Activated CD8-positive, alpha-beta memory T cell treated with anti-CD3 and anti-CD28 coated beads, Interleukin-2, amount 10 ng/mL, durations not matched to agents 7 days and 5 days (primary cell): ENCODE measurements at places on chromosomes 3 and 15.

- DNase-seq, result no peak
These were observed 775.3 kb upstream of the ARPP21 start for GRCh38 chr3:34864011-34864410.

DNA sequence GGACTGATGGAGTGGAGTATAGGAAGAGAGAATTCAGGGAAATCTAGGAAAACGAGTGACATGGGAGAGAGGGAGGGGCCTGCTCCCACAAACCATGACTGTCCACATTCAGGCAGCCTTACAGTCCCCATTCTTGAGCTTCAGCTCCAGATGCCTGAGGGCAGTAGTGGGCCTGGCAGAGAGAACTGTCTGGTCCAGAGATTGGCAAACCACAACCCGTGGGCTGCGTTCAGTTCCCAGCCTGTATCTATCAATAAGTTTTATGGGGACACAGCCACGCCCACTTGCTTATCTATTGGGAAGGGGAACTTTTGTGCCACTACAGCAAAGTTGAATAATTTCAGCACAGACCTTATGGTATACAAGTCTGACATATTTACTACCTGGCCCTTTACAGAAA is 63.8 kb downstream of the SLCO2A1 start:
- no peak for DNase-seq

DNA sequence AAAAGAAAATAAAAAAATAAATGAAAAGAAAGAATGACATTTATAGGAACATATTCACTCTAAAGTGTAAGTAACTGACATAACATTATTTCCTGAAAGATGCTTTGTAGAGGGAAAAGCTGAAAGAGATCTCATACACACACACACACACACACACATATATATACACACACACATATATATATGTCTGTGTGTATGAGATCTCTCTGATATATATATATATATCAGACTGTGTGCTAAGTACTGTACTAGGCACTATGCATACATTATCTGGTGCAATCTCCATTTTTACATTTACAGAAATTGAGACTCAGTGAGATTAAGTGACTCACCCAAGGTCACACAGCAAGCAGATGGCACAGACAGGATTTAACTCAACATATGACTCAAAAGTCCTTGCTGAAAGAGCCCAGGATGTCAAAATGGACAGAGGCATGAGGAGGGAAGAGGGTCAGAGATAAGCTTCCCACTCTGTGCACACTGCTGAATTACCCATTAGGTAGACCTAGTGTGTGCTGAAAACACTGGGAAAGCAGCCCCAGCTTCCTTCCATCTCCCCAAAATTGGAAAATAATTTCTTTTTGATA is 15.0 kb downstream of the BHLHE40 start:
- peak; percentile 40 for DNase-seq

DNA sequence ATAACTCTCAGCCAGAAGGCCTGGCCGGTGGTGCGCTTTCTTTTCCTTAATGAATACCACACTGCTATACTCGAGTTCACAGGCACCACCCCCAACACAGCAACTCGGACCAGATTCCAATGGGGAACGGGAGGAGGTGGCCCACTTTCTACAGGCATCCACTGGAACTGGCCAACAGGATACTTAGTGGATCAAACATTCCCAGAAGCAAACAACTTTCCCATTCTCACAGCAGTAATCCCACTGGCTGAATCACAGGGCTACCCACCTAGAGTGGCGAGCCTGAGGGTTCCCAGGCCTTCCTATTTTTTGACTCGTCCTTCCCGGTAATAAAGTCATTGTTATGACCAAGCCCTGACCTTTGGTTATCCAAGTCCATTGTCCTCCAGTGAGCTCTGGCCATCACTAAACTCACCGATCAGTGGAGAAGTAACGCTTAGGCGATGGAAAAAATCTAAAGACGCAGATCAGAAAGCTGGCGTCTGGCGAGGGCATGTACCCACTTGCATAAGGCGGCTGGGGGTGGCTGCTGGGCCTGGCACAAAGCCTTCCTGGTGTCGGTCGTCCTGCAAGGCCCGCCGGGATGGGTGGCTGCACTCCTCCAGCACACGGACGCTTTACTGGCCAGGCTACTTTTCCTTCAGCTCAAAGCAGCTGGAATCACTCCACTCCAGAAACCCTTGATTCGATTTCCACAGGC is 1.2 kb downstream of the EOGT start:
- DNase-seq, result no peak

- no peak for DNase-seq
These were observed 1038.5 kb upstream of the NR2F2 start for GRCh38 chr15:95291898-95292472.

DNA sequence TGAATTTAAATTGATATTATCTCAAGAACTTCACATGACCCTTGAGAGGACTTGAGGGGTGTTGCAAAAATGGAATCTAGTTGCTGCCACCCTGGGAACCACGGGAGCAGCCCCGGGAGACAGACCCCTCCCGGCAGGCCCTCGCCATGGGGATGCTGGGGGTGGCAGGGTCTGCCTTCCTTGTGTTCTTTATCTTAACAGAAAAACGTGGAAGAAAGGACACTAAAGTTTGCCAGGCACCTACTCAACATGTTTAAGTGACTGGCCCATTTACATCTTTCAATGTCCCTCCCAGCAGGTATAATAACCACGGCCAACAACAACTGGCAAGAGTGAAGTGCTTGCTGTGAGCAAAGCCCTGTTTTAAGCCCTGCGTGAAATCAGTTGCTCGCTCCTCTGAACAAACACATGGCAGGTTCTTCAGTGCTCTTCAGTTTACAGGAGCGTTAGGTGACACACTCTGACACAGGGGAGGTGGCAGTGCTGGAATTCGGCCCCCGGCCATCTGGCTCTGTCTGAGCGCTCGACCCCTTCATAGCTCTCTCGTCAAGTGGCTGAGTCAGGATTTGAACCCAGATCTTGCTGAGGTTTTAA is 112.5 kb downstream of the ASB7 start:
- DNase-seq, result no peak

- peak; percentile 71 for DNase-seq
These were observed 21.7 kb upstream of the TBC1D21 start for GRCh38 chr15:73851689-73852088.

GRCh38 chr15:62900071-62900802 is 142.3 kb upstream of the TPM1 start:
- no peak for DNase-seq

GRCh38 chr3:171284308-171285075 is 175.7 kb downstream of the TNIK start:
- DNase-seq, result peak; percentile 45

- DNase-seq, result no peak
These were observed 32.7 kb upstream of the ZFAND6 start for GRCh38 chr15:80026754-80027153.

- no peak for DNase-seq
These were observed 53.1 kb downstream of the TCF12 start for GRCh38 chr15:56971571-56971970.

DNA sequence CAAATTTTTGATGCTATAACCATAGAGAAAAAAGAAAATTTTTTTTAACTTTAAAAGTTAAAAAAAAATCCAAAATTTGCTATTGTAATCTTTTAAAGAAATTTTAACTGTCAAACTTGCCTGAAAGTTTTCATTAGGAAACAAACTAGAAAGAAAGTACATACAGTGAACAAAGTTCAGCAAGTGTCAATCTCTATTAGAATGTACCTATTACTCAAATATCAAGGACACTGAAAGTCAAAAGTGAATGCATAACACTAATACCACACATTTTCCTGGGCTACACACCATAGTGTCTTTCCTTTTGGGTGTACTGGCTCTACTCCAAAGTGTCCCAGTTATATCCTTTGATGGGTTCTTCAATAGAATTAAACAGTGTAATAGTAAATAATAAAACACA is 56.8 kb downstream of the LRRFIP2 start:
- DNase-seq, result no peak

GRCh38 chr3:119145500-119146167 is at the start of gene TEX55:
TEX55 (plus strand) TSS chr3:119146165; CDS start chr3:119146190, 25 bp downstream.
- DNase-seq, result no peak

DNA sequence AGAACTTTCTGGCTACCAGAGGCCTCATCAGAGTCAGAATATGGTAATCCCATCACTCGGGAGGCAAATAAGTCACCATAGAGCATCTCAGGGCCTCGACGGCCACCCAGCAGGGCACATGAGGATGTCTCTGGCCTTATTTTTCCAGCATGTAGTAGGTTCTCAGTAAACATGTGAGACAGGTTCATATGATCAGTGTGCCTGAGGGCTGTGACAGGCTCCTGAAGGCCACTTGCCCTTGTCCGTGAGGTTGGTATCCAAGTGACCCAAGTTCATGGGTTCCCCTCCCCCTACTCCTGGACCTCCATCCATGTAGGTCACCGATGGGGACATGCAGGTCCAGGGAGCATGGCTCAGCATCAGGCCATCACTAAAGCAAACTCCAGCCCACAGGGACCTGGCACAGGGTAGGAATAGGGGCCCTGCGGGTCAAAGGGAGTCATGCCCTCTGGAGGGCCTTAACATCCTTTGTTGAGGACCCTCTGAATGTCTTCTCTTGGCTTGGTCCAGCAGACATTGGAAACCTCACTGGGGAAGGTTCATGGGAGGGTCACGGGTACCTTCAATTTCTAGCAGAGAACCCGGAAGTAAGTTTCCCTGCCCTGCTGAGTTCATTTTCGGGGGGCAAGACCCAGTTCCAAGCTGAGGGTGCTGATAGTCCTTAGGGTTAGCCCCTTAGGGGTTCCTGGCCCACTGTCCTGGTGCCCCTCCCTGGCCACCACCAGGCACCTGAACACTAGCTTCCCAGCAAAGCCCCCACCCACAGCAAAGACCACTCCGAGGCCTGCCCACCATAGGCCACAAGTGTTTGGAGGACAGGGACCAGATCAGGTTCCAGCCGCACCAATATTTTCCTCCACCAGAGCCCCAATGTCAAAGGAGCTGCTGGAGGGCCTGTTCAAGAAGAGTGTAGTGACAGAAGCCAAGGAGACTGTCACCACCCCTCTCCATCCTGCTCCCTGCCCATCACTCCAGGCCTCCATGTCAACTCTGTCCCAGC is 61.1 kb downstream of the ZNF445 start:
- peak; percentile 23 for DNase-seq

DNA sequence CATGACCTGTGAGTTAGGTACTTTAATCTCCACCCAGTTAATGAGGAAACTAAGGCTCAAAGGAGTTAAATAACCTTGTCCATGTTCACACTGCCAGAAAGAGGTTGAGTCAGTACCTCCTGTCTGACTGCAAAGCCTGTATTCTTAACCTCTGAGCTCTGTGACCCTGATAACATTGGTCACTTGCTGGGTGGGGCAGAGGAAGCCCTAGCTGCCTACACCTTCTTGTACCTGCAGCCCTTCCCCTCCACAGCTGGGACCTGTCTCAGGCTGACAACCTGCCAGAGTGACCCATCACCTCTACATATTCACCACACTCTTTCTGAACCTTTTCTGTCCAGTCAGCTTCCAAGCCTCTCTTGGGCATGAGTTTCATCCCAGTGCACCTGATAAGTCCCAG is 106.1 kb upstream of the HES1 start:
- DNase-seq, result no peak

DNA sequence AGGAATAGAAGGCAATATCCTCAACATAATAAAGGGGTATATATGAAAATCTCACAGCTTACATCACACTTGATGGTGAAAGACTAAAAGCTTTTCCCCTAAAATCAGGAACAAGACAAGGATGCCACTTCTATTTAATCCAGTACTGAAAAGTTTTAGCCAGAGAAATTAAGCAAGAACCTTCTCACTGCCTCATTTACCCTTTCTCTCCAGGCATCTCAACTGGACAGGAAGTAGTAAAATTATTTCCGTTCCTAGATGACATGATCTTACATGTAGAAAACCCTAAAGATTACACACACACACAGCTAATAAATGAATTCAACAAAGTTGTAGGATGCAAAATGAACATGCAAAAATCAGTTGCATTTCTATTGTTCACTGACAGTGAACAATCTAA is 11.2 kb downstream of the SCAP start:
- DNase-seq, result no peak

GRCh38 chr15:58698887-58699641 is 50.4 kb downstream of the ADAM10 start:
- DNase-seq, result no peak
